ENCODE measurements at places on chromosomes 16 and 17.

DNA sequence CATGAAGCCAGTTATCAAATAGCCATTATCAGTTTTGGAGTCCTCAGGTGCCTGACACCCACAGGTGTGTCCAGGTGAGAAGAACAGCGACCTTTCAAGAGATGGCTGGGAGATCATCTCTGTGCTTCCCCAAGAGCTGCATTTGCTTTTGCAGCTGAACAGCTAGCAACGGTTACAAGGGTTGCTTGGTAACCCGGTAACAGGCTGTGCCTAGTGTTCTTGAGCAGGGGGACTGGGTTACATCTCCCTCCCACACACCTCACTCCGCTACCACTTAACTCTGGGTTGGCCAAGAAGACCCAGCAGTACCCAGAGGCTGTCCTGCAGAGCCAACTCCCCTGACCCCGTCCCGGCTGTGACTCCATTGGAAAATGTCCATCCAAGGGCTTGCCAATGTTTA, 147.0 kb downstream of the SLC39A11 start:
- no peak for DNase-seq

GRCh38 chr16:2596747-2597559, 59.1 kb downstream of the PDPK1 start:
- no peak for DNase-seq

- no peak for DNase-seq
Measured at GRCh38 chr17:17712268-17712924, 31.1 kb downstream of the RAI1 start.

DNA sequence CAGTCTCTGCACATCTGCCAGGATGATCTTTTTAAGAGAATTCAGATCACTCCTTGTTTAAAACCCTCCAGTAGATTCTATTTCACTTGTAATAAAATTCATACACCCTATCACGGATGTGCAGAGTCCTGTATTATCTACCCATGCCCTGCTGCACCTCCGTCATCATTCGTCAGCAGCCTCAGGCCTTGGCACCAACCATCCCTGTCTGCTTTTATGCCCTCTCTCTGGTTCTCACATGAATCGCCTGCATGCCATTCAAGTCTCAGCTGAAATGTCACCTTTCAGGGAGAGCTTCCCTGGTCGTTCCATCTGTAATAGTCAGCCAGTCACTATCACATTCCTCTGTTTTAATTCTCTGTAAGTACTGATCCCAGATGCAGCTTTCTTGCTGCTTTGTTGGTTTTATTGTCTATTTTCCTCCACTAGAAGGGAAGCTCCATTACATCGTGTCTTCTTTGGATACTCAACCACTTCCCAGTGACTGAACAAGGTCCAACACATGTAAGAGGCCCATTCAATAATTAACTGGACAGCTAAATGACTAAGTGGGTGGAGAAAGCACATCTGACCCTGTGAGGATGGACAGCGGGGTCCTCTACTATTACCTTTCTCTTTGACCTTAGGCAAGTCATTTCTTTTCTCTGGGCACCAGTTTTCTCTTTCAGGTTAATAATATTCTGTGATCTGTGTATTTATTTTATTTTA, 81.2 kb upstream of the GOT2 start:
- no peak for DNase-seq
